Colonic mucosa (tissue), 4 donors: ENCODE measurements at places on chromosomes 3 and 15. TPM values are rescaled to one million over a fixed set of nuclear protein-coding genes. Genes with fewer than 3 reads are reported as not detected.
A peak's percentile ranks its signal among the peaks of the same experiment; 100 is the strongest.

PRR23A gene
- not detected for total RNA-seq

TM4SF4 gene
- 4.5 TPM for total RNA-seq

CFAP100 gene
- total RNA-seq, result not detected

SEMA3B gene
- 57.0 TPM for total RNA-seq

CRYGS gene
- total RNA-seq, result 2.3 TPM

ZNF80 gene
- not detected for total RNA-seq

DNA sequence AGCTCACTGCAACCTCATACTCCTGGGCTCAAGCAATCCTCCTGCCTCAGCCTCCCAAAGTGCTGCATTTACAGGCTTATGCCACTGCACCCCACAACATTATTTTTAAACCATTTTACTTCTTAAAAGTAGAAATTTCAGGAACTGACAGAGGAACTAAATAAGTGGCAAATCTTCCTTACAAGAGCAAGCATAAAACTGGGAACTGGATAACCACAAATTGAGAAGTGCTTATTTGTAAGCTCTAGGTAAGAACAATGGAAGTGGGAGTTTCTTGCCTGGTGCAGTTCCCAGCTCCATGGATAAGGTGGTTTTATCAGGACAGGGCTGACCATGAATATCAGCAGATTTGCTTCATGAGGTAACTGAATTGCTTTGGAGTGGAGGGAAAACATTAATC, 655.2 kb downstream of the DIPK2A start:
- H3K36me3 ChIP-seq, result no peaks in the 10 kb centered on the region
- no peaks in the 10 kb centered on the region for H3K4me1 ChIP-seq
- no peaks in the 10 kb centered on the region for H3K27me3 ChIP-seq
- DNase-seq, result no peak

DNA sequence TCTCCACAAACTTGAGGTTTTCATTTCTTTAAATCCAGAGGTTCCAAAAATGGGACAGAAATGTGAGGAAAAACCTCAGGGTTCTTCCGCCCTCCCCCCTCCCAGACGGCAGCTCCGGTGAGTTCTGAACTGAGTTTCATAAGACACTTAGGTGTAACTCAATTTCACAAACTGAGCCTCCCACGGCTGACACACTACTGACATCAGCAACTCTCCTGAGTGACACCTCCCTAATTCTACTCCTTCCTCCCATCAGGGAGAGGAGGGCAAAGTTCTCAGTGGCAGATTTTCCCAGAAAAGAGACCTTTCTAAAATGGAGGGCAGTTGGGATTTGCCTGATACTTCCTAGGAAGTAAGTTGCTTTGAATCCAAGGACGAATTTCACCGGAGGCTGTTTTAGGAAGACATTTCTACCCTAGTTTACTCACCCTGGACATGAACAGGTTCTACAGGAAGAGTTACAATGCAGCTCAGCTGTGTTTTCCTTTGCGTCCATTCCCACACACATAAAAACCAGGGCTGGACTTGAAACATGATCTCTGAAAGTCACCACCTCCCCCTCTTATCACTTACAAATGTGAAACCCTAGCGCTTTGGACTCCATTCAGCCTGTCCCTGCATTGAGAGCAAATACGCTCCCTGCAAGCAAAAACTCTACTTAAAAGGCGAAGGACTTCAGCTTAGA, 78.1 kb upstream of the LMOD3 start:
- no peaks in the 10 kb centered on the region for H3K27me3 ChIP-seq
- no peaks in the 10 kb centered on the region for H3K4me1 ChIP-seq
- peak; percentile 76 for DNase-seq
- no peaks in the 10 kb centered on the region for H3K36me3 ChIP-seq

DNA sequence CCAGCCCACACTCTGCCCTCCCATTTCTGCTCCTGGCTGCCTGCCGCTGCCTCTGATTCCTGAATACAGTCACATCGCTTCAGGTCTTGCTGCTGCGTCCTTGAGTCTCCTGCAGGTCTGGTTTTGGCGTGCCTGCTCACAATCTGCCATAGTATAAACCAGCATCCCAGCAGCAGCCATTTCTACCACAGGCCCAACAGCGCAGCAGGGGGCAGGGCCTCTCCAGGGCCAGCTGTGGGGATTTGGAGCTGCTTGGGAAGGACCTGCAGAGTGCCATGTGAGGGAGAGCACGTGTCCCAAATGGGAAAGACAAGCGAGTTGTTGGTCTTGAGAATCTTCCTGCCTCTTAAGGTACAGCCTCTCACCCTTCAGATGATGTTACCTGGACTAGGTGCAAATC, 398.3 kb upstream of the PPP2R3A start:
- H3K27me3 ChIP-seq, result no peaks in the 10 kb centered on the region
- DNase-seq, result no peak
- no peak overlapping the region for H3K4me3 ChIP-seq
- H3K27ac ChIP-seq, result no peak overlapping the region

DNA sequence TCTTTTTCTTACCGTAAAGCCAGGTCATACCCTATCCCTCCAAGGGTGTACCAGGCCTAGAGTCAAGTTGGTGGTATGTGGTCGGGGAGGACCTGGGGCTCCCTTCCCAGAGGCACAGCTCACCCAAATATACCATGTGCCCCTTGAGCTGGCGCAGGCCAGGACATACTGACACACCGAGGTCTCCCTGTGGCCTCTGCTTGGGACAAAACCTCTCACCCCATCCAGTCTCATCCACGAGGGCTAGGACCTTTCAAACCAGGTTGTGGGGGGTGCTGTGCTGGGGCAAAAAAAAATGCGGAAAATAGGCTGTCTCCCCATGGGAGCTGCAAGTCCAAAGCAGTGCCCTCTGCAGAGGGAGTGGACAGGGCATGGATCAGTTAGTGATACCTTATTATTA, 22.8 kb downstream of the PTH1R start:
- H3K36me3 ChIP-seq, result no peaks in the 10 kb centered on the region
- no peaks in the 10 kb centered on the region for H3K4me1 ChIP-seq

GRCh38 chr3:187856555-187856954, 111.3 kb upstream of the BCL6 start:
- no peaks in the 10 kb centered on the region for H3K27me3 ChIP-seq
- H3K4me1 ChIP-seq, result no peaks in the 10 kb centered on the region
- no peaks in the 10 kb centered on the region for H3K36me3 ChIP-seq

- H3K4me1 ChIP-seq, result no peaks in the 10 kb centered on the region
- no peak overlapping the region for H3K27ac ChIP-seq
- no peak for DNase-seq
- H3K4me3 ChIP-seq, result no peak overlapping the region
- no peaks in the 10 kb centered on the region for H3K36me3 ChIP-seq
Measured at GRCh38 chr15:69988541-69989225, 109.0 kb downstream of the TLE3 start.

- peaks cover 30% of the 10 kb centered on the region for H3K27me3 ChIP-seq
- no peaks in the 10 kb centered on the region for H3K36me3 ChIP-seq
- H3K4me3 ChIP-seq, result peak within 1 kb of the TSS; percentile 25
- no peaks in the 10 kb centered on the region for H3K4me1 ChIP-seq
- no peak for DNase-seq
Measured at GRCh38 chr3:170418422-170419398, at the start of gene CLDN11. Gene CLDN11 (plus strand): TSS chr3:170418868. CDS start chr3:170419067, 199 bp downstream.

- no peak overlapping the region for H3K27ac ChIP-seq
- no peak overlapping the region for H3K4me3 ChIP-seq
- DNase-seq, result no peak
- no peaks in the 10 kb centered on the region for H3K27me3 ChIP-seq
- H3K36me3 ChIP-seq, result no peaks in the 10 kb centered on the region
Measured at GRCh38 chr15:100633763-100634075, 31.3 kb downstream of the ASB7 start.

DNA sequence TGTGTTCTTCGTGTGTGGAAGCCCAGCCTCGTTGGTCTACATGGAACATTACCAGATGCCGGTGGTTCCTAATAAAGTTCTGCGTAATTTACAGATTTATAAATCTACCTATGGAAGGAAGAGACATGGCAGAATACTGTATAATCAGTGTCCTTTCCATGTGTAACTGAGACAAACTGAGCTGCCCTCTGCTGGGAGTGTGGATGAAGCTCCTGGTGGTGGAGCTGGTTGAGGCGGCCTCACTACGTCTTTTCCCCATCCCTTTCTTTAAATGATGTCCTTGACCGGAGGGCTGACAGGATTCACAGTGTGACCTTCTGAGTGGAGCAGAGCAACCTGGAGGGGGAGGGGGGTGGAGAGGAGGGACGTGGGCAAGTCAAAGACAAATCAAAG, 267.0 kb upstream of the CHRM5 start:
- no peak for DNase-seq
- H3K27me3 ChIP-seq, result no peaks in the 10 kb centered on the region
- no peaks in the 10 kb centered on the region for H3K4me1 ChIP-seq
- H3K36me3 ChIP-seq, result no peaks in the 10 kb centered on the region
- no peak overlapping the region for H3K4me3 ChIP-seq

DNA sequence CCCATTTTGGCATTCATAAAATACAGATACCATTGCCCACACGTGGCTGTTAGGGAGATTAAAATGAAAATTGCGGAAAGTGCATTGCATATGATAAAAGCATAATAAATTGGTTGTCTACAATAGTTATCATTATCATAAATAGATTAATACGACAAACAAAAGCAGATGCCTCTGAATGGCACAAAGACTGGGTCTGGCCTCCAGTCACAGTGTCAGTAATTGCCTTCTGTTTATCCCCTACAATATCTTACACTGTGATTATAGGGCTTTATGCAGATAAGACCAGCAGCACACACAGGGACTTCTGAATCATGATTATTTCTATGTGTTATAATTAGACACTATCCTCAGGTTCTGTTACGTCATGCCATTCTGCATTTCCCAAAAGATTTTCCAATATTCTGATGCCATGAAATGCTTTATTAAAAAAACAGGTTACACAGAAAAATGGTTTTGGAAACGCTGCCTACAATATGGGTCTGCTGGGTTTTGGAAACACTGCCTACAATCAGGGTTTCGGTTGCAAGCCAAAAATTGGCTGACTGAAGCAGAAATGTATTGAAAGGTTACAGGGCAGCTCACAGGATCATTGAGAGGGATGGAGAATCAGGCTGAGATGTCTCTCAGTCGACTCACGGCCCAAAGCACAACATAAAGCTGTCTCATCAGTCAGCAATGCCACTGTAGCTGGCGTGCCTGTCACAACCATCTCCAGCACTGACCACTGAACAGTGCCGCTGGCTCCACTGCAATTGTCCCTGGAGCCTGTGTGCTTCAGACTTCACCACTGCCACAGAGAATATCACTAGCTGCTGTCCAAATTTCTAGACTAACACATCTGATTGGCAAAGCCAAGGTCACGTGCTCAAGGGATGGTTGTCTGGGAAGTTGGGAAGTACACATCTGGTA, 248.1 kb downstream of the ERC2 start:
- H3K27me3 ChIP-seq, result no peaks in the 10 kb centered on the region
- no peaks in the 10 kb centered on the region for H3K4me1 ChIP-seq
- no peak overlapping the region for H3K27ac ChIP-seq
- no peak overlapping the region for H3K4me3 ChIP-seq
- H3K36me3 ChIP-seq, result no peaks in the 10 kb centered on the region

- no peak overlapping the region for H3K27ac ChIP-seq
- H3K27me3 ChIP-seq, result no peaks in the 10 kb centered on the region
- H3K4me1 ChIP-seq, result no peaks in the 10 kb centered on the region
- no peak overlapping the region for H3K4me3 ChIP-seq
- DNase-seq, result no peak
Measured at GRCh38 chr3:137610723-137611122, 153.4 kb upstream of the SOX14 start.

DNA sequence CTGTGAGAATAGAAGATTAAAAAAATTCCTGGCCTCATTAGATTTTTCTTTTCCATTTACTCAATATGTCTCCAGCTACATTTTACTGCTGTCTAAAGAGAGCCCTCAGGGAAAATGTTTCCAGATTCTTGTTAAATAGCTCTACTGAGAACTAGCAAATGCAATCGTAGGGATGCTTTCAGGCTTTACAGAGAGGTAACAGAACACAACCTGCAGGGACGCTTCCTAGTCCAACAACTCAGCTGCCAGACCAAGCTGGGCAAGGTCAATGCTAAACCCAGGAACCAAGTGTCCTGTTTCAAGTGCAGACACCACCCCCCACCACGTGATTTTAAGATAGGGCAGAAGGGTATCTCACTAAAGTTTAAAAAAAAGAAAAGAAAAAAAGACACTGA, 25.2 kb downstream of the ARHGEF3 start:
- no peak for DNase-seq
- peaks cover 2% of the 10 kb centered on the region for H3K4me1 ChIP-seq
- no peaks in the 10 kb centered on the region for H3K36me3 ChIP-seq
- H3K27me3 ChIP-seq, result no peaks in the 10 kb centered on the region

DNA sequence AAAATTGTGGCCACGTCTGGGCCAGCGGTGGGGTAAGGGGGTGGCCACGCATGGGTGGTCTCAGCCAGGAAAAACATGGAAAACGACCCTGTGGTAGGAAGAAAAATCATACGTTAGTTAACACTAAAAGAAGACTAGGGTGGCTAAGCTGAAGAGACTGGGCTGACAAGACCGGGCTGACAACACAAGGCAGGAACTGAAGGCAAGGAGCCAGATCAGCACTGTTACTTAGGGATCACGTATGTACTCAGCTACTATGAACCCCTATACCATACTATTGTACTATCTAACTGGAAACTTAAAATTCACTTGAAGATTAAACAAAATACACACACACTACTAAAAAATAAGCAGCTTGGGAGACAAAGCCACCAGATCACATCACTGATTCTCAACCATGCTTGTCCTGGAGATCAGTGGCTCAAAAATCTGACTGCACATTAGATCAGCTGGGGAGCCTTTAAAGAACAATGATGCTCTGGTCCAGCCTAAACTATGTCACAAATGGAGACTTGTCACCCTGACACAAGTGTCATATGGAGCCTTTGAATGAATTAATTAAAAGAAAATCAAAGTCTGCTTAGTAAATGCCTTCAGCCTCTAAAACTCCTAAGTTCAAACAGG, 442.2 kb downstream of the SHQ1 start:
- H3K27me3 ChIP-seq, result no peaks in the 10 kb centered on the region
- H3K27ac ChIP-seq, result no peak overlapping the region
- H3K36me3 ChIP-seq, result no peaks in the 10 kb centered on the region
- H3K4me3 ChIP-seq, result no peak overlapping the region

DNA sequence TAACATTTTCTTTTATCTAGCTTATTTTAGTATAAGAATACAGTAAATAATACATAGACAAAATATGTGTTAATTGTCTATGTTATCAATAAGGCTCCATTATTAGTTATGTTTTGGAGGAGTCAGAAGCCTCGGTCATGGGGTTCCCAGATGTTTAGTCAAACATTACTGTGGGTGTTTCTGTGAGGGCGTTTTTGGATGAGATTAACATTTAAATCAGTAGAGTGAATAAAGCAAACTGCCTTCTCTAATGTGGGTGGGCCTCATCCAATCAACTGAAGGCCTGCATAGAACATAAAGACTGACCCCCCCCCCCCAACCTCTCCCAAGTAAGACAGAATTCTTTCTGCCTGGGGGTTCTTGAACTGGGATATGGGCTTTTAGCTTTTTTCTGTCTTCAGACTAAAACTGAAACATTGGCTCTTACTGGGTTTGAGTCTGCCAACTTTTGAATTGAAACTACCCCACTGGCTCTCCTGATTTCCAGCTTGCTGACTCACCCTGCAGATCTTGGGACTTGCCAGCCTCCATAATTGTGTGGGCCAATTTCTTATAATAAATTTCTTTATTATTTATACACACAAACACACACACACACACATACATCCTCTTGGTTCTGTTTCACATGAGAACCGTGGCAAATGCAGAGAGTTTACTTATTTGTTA, 192.0 kb downstream of the TPRG1 start:
- no peaks in the 10 kb centered on the region for H3K27me3 ChIP-seq
- no peak overlapping the region for H3K4me3 ChIP-seq
- no peak overlapping the region for H3K27ac ChIP-seq
- no peak for DNase-seq
- H3K36me3 ChIP-seq, result no peaks in the 10 kb centered on the region
- H3K4me1 ChIP-seq, result no peaks in the 10 kb centered on the region

GRCh38 chr3:141840737-141841544, 35.5 kb upstream of the ATP1B3 start:
- H3K4me3 ChIP-seq, result no peak overlapping the region
- no peaks in the 10 kb centered on the region for H3K4me1 ChIP-seq
- H3K27ac ChIP-seq, result no peak overlapping the region
- H3K27me3 ChIP-seq, result no peaks in the 10 kb centered on the region
- DNase-seq, result no peak
